ENCODE measurements at places on chromosomes 16 and 17.

- no peak for DNase-seq
Observed at GRCh38 chr17:47980541-47980940, 9.6 kb downstream of the CDK5RAP3 start.

DNA sequence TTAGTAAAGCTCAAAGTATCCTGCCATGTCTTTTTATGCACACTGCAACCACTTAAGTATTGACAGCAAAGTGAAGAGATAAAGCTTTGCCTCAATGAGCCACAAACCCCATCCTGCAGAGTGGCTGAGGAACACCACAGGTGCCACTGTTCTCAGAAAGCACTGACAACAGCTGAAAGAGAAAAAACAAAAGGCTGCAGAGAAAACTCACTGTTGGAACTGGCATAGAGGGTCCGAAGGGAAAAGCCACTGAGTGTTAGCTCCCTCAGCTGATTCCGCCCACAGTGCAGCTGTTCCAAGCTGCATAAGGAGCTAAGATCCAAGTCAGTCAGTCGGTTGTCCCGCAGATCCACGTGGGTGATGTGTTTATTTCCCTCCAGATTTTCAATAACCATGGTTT lies 48.3 kb downstream of the PHLPP2 start:
- DNase-seq, result no peak

GRCh38 chr17:31811101-31811500 lies 47.9 kb downstream of the COPRS start:
- no peak for DNase-seq

DNA sequence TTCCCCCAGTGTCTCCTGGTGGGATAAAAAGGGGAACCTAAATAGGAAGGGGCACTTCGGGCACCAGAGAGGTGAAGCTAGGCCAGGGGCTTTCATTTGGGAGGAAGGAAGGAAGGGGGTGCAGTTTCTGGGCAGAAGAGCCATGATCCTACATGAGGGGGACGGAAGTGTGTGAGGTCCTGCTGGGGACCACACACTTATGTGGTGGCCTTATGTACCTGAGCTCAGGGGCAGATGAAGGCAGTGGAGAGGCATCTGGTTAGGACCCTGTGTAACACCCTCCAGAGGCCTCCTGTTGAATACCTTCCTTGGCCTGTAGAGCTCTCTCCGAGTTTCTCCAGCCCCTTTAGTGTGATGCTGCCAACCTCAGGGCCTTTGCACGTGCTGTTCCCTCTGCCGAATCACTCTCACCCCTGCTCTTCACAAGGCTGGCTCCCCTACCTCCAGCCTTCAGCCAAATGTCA lies 21.2 kb downstream of the IGFBP4 start:
- no peak for DNase-seq

DNA sequence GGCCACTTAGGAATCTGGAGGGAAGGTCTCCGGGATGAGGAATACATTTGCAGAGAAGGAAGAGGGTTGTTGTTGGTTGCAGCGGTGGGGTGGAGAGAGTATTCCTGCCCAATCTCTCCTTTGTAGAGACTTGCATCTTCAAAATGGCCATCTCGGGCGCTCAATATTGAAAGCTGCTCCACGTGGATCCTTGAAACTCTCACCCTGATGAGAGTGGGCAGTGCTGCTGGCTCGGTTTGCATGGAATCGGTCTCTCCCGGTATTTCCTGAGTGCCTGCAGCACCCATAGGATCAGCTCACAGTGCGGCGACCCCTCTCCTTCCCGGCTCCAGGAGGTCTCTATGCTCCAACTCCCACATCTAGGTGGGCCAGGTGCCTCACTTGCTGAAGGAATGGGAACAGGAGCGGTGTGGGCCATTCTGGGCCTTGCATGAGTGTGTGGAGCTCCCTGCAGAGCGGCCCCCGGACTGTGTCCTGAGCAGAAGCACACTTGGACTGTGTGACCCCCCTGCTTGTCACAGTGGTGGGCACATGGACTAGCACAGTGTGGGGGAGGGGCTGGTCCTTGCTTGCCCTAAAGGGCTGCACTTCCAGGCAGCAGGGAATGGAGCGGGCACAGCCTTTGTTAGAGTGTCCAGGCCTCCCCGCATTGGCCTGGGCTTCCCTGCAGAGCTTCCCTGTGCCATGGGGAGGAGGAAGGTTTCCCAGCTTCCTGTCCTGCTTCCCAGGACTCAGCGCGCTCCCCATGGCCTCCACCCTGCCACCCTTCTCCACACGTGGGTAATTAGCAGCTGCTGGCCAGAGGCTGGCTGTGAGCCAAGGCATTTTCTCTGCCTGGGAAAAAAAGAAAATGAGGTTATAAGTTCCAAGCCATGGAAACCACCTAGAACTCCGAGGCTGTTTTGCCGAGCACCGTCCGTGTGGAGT lies 139.3 kb downstream of the IRF8 start:
- DNase-seq, result no peak

Data from HFFc6 (cell line).